ENCODE measurements at places on chromosomes 12 and 14.

- no peak for DNase-seq
These were observed 386.8 kb downstream of the BCAT1 start for GRCh38 chr12:24561882-24562770.

DNA sequence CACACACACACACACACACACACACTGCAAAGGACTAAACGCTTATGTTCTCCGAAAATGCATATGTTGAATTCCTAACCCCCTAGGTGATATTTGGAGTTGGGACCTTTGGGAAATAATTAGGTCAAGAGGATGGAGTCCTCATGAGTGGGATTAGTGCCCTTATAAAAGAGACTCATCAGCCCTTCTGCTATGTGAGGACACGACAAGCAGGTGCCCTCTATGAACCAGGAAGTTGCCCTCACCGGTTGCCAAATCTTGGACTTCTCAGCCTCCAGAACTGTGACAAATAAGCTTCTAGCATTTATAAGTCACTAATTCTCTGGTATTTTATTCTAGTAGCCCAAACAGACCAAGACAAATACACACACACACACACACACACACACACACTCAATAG, 20.7 kb upstream of the TCP11L2 start:
- DNase-seq: no peak

GRCh38 chr14:77318006-77318553, 2.6 kb downstream of the POMT2 start:
- no peak for DNase-seq

- no peak for DNase-seq
These were observed 87.7 kb upstream of the PWP1 start for GRCh38 chr12:107597695-107598410.

DNA sequence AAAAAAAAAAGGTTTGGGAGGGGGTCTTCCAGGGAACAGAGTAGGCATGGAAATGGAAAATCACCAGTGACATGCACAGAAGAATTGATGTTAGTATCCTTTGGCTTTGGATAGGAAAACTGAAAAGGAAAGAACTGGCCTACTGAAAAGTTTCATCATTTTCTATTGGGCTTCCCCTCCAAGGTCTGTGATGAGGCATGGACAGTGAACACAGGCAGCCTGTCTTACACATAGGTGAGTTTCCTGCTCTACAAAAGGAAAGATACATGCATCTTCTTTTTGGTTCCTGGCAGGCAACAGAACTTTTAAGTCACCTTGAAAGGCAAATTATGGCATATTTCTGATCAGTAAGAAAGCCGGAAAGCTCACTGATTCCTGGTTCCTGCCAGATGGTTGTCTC, 5.8 kb downstream of the BMAL2 start:
- DNase-seq: no peak

All from activated CD8-positive, alpha-beta memory T cell treated with anti-CD3 and anti-CD28 coated beads for 1 hour (primary cell).